Stimulated activated CD4-positive, alpha-beta T cell treated with anti-CD3 and anti-CD28 coated beads, Interleukin-2, amount 100 ng/mL, for 24 hours (primary cell): ENCODE measurements at places on chromosomes 12 and 14.

GRCh38 chr14:39107591-39107996, 4.6 kb upstream of the SEC23A start:
- no peak for DNase-seq

- no peak for DNase-seq
These were observed 32.3 kb downstream of the NRDE2 start for GRCh38 chr14:90299408-90299807.

DNA sequence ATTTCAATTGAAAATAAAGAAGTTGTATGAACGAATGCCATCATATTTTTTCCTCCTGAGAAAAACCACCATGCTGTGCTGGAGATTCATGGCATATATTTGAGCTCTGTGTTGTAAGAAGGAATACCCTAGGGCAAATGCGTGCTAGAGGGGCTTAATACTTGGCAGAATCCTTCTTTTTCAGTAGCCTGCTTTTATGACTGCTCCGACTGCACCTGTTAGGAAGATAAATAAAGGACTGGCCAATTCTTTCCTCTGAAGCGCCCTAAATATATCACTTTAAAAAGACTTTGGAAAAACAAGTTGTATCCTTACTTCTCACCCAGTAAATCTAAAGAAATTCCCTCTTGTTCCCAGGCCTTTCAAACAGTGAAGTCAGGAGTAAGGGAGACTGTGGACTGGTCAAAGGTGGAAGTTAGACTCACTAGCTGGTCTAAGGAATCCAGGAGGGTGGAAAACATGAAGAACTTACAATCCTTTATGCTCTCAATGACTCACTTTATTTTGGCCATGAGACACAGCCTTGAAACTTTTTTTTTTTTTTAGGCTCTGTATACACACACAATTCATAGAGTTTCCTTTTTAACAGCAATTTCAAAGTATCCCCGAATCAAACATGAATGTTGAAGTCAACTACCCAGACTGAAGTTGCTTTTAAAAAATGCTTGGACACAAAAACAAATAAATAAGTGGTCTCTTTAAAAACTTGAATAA, 5.2 kb downstream of the MYBPC1 start:
- no peak for DNase-seq

DNA sequence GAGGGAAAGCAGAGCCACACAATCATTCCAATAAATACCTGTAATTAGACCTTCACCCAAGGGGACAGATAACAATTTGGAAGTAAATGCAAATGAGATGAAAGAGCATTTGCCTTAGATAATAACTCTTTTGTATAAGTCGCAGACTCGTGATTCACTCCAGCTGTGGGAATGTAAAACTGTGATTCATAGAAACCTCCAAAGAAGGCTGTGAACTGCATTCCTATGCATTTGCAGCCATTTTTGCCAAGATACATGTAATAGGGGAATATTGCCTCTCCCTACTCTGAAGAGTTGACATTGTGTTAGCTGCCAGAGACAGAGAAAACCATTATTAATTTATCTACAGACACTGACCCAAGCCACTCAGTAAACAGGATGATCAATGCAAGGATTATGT, 181.9 kb upstream of the ARHGAP5 start:
- DNase-seq, result no peak

GRCh38 chr14:96215452-96216244, 11.0 kb downstream of the BDKRB2 start:
- no peak for DNase-seq

DNA sequence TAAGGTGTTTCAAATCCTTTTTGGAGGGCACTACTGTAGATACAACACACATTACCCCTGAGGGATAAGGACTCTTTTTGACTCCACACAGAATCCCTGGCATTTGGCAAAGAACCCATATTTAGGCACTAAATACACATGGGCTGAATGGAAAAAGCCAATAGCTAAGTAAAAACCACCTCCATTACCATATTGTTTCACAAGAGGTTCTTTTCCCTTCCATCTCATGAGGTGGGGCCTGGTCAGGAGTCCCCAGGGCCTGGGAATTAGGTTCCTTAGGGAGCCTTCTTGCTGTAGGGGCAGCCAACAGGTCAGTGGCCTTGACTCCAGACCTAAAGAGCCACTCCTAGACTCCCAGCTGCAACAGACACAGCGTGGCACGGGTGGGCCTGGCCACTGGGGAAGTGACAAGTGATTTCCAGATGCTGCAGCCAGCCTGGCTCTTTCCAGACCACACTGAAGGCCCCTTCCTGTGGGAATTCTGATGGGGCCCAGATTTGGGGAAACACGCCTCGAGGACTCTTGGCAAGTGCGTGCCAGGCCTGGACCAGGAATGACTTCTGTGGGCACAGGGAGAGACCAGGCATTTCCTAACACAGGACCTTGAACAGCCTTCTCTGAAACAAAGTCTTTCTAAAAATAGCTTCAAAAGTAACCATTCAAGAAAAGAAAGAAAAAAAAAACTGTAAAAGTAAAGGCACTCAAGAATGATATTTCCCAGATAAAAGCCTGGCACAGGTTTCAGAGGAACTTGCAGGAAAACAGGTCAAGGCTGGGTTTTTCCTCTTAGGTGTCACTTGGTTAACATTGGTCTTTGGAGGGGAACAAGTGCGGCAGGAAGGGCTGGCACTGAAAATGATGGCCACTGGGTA, 18.1 kb downstream of the SSH1 start:
- DNase-seq, result no peak

- no peak for DNase-seq
These were observed 92.1 kb downstream of the BCL11B start for GRCh38 chr14:99179946-99180345.

DNA sequence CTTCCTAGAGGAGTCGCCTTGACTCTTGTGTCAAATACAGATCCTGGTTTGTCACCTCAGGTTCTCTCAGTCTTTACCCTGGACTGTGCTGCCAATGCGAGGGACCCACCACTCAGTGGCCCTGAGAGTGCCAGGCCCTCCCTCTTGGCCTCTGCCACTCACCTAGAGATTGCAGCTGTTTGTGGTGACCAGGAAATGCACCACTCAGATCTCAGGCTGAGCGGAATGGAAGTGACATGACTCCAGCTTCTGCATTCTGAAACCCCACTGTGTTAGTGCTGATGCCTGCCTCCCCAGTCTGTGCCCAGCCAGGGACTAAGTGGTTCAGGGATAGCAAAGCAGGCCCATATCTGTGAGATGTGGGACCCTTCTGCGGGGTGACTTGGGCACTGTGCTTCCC, 27.8 kb upstream of the NEDD1 start:
- no peak for DNase-seq
